ENCODE measurements at places on chromosomes 7 and 10.

DNA sequence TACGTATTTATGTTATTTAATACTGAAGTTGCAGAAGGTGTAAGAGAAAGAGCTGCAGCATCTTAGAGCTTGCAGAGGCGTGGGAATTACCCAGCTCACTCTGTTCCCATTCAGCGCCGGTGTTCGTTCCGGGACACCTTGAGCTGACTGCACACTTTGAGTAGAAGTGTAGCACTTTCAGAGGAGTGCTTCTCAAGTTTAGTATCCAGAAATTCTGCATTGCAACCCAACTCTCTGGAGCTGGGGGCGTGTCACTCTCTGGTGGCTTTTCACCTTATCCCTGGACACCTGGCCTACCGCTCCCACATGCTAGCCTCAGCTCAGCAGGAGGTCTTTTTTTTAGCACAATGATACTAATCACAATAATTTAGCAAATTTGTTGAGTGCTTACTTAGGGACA, 66.4 kb upstream of the SHH start:
- DNase-seq = no peak

DNA sequence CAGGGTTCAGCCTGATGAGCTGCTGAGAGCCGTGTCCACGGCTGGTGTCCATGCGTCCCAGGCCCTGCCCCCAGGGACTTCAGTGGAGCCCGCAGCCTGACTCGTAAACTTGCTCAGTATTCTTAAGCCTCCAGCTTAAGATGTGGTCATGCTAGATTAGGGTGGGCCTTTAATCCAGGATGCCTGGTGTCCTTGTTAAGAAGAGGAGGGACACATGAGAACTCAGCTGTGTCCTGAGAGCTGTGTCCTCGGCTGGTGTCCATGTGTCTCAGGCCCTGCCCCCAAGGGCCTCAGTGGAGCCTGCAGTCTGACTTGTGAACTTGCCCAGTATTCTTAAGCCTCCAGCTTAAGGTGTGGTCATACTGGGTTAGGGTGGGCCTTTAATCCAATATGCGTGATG, 23.0 kb downstream of the DOCK1 start:
- DNase-seq = no peak

DNA sequence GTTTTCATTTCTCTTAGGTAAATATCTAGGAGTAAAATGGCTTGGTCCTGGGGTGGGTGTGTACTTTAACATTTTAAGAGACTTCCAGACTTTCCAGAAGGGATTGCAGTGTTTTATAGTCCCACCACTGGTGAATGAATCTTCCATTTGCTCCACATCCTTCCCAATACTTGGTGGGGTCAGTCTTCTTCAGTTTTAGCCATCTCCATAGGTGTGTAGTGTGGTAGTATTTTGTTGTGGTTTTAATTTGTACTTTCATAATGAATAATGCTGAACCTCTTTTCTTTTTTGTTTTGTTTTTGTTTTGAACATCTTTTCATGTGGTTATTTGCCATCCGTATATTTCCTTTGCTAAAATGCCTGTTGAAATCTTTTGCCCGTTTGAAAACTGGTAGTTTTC, 86.4 kb downstream of the ANKRD61 start:
- DNase-seq = no peak

DNA sequence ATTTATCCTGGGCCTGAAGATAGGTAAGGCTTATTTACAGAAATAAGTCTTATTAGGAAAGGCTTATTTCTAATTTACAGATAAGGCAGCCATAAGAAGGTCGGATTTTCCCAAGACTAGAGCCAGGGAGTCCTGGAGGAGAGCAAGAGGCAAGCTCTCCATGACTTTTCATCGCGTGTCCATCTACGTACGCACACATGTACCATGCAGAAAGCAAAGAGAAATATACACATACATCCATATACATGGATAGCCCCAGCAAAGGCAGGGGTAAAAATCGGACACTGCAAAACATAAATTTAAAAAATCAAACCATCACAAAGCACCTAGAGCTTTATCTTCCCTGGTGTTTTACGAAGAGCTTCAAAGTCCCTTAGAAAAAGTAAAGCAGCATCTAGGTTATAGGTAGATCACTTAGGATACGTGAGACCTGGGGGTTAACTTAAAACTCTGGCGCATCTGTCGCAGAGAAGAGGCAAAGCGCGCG, 25.8 kb upstream of the ZRANB1 start:
- DNase-seq = no peak

DNA sequence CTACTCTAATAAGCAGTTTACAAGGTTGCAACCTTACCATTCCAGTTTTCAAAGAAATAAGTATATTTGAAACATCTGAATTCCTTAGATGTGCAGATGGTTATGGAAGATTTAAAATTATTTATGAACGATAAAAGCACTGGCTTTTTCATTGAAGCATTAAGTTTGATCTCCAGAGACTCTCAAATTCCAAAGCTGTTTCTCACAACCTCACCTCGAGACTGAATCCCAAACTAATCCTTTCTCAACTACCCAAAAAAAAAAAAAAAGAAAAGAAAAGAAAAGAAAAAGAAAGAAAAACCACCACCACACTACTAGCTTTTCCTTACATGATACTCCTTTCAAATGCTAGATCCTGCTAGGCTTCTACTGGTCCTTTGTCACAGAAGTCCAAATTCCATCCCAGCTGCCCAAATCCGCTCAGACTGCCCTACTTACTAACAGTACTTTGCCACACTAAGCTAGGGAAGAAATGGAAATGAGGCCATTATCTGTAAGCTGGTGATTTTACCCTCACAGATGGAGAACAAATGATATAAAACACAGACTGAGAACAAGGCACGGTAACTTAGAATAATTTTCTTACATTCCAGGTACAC, 100.6 kb upstream of the CDK1 start:
- no peak for DNase-seq

DNA sequence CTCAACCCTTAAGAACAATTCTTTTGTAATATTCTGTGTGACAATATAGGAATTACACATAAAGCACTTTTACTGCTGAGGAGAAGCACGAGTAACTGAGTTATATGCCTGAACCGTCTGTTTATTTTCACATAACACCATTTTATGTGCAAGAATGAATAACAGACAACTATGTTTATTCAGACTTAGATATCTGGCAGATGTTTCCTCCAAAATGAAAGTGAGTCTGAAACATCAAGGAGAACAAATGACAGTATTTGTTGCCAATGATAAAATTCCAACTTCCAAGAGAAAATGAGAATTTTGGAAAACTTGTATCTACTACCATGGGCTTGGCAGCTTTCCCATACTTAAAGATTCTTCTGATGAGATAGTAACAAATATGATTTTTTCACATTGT, 51.4 kb downstream of the DNMBP start:
- no peak for DNase-seq

GRCh38 chr7:7498856-7499255, 36.8 kb downstream of the COL28A1 start:
- no peak for DNase-seq

- DNase-seq = no peak
These were observed 286.6 kb downstream of the SEMA3D start for GRCh38 chr7:84900215-84900614.

Measured in NCI-H2107 (cell line).